Psoas muscle (tissue), 8 donors: ENCODE measurements at places on chromosomes 5 and 9. TPM values are rescaled to one million over a fixed set of nuclear protein-coding genes. Genes with fewer than 3 reads are reported as not detected.

Gene ST8SIA4
- polyA plus RNA-seq = 0.52 TPM

Gene DNAH5
- under 0.01 TPM for polyA plus RNA-seq

Gene TMOD1
- polyA plus RNA-seq = 131 TPM

Gene LCP2
- polyA plus RNA-seq = 1.8 TPM

Gene ANKRD34B
- polyA plus RNA-seq = not detected

Gene BTNL8
- polyA plus RNA-seq = not detected

Gene GAPT
- polyA plus RNA-seq = 0.38 TPM

Gene MORN5
- not detected for polyA plus RNA-seq

Gene ABLIM3
- 35.0 TPM for polyA plus RNA-seq

Gene LPAR1
- polyA plus RNA-seq = 7.7 TPM

Gene SPATA31C1
- polyA plus RNA-seq = not detected

Gene GLRA1
- polyA plus RNA-seq = not detected

Gene KLF4
- polyA plus RNA-seq = 7.5 TPM
